ENCODE measurements at places on chromosomes 3 and 15.

GRCh38 chr15:31309893-31310606 lies 16.6 kb upstream of the KLF13 start:
- DNase-seq: no peak

GRCh38 chr3:13532631-13533030 lies 16.3 kb upstream of the FBLN2 start:
- no peak for DNase-seq

DNA sequence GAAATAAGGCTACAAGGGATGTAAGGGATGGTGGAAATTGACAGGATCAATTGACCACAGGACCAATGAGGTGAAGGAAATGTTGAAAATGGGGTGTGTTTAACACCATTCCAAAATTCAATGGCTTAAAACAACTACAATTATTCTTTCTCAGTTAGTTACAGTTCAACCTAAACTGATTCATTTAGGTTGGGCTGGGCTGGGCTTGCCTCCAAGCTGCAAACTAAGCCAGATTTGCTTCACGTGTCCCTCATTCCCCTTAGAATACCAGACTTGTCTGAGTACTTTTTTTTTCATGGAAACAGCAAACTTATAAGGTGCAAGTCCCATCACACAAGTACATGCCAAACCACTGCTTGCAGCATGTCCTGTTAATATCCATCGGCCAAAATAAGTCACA lies 280.1 kb downstream of the NEK10 start:
- no peak for DNase-seq

DNA sequence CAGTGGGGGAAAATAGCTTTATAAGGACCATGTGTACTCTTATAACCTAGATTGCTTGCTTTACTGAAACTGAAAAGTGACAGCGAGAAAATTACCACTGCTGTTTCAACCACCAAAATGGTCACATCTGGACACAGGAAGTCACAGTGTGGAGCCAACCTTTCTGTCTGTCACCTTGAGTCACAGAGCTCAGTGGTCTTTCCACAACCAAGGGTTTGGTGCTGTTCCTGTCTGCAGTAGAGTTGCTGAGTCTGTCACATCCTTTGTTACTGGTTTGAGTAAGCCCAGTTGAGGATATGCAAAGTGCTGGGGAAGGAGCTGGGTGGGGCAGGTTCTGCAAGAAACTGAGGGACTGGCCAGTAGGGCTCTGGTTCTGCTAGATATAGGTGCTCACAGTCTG lies 139.1 kb upstream of the EIF1B start:
- DNase-seq: no peak

DNA sequence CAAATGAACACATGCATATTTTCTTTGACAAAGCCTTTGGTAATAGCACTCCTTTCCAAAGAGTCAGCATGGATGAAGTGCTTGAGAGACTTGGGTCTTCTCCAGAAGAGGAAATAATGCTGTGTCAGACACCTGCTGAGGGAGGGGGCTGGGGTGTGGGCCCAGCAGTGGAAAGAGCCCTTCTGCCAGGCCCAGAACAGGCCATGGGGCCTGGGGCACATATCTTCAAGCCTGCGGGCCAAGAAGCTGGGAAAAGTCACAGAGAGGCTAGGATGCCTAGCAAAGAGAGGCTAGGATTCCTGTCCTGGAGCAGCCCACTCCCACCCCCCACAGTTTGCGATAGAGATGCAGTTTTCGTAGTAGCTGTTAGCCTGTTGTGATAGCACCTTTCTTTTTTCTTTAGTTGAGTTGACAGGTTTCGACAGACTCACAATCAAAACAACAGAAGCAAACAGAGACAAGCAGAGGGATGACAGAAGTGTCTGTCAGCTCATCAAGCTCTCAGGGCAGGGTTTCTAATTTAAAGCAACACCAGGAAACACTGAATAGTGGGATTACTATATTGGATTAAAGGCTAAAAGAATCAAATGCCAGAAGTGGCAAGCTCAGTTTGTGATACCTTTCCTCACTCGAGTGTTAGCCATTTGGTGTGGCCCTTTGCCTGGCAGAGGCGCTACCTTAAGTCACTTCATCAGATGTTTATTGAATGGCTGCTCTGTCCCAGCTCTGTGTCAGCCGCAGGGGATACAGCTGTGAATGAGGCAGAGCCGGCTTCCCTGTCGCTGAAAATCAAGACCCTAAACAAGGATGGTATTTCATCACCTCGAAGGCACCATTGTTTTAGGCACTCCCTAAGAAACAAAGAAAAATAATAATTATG lies 19.0 kb downstream of the CMTM7 start:
- no peak for DNase-seq

Data from stimulated activated CD4-positive, alpha-beta T cell treated with anti-CD3 and anti-CD28 coated beads, TNF-alpha, amount 100 ng/mL, for 24 hours (primary cell).